GM23338 (cell line): ENCODE measurements at places on chromosomes 6 and 20.

DNA sequence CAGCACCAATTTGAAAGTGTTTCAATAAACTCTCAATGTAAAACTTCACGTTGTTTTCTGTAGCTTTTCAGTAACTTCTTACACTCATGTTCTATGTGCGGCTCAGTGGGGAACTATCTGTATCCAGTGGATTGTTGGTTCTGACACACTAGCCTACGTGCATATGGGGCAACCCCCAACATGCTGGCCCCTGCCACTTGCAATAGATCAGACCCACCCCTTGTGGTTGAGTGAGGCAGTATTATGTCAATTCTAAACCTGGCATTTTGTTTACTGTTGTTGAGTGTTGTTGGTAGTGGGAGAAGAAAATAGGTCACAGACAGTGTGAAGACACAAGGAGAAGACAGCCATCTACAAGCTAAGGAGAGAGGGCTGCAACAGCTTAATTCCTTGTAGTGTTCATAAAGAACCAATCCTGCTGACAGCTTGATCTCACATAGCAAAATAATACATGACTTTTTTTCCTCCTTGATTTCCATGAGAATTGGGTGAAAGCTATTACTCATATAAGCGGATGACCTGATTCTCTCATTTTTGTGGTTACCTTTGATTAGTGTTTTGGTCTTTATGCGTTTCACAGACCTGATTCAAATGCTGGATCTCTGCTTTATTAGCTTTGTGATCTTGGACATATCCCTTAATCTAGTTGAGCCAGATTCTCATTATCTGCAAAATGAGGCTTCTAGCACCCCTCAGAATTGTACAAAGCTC, 320.4 kb downstream of the LAMA2 start:
- DNase-seq, result no peak

DNA sequence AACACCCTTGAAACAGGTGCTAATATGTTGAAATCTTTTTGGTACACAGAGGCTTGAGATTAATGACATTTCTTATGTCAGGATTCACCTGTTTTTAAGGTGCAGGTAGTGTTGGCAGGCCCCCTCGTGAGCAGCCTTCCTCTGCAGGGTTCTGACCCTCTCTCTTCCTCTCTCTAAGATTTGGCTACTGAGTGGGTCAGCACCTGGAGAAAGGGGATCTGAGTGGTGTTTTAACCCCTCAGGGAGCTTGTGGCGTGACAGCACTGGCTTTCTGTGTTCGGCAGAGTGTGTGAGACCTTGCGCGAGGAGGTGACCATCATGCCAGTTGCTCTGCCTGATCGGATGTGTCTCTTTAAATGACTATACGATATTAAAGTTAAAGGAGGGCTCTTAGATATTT, 37.1 kb downstream of the HIVEP1 start:
- DNase-seq, result no peak

GRCh38 chr20:21615617-21616080, 89.8 kb upstream of the PAX1 start:
- peak; percentile 81 for DNase-seq

DNA sequence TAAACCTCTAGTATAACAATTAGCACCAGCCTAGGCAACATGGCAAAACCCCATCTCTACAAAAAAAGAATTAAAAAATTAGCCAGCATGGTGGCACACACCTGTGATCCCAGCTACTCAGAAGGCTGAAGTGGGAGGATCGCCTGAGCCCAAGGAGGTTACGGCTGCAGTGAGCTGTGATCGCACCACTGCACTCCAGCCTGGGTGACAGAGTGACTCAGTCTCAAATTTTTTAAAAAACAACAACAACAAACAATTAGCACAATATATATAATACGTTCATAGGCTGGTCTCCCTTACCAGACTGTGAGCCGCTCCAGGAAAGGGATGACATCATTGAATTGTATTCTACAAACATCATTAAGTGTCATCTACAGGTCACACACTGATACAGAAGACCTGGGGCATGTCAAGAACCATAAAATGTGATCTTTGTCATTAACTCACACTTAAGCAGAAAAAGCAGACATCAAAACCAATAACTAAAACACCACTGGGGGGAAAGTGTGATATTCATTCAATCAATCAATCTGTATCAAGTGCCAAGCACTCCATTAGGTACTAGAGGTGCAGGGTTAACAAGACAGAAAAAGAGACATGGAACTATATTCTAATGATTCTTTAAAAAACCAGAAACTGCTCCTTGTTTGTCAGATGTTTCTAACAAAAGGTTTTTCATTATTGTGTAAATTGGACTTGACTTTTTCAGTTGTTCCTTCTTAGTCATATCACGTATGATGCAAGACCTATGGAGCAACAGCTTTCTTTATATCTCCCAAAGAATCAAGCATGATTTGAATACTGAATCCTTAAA, 17.8 kb downstream of the MAP3K5 start:
- no peak for DNase-seq

GRCh38 chr6:152176268-152176667, 368.8 kb downstream of the ESR1 start:
- no peak for DNase-seq

- DNase-seq, result no peak
Observed at GRCh38 chr6:136114661-136115060, 135.4 kb downstream of the MTFR2 start.

GRCh38 chr6:130933712-130934200, 106.5 kb downstream of the SMLR1 start:
- peak; percentile 43 for DNase-seq

GRCh38 chr6:81309811-81310210, 442.7 kb downstream of the TENT5A start:
- no peak for DNase-seq

GRCh38 chr6:36414481-36414880, 27.0 kb upstream of the ETV7 start:
- DNase-seq, result no peak

- peak; percentile 76 for DNase-seq
Observed at GRCh38 chr6:43771858-43772680, 2.1 kb downstream of the VEGFA start.

DNA sequence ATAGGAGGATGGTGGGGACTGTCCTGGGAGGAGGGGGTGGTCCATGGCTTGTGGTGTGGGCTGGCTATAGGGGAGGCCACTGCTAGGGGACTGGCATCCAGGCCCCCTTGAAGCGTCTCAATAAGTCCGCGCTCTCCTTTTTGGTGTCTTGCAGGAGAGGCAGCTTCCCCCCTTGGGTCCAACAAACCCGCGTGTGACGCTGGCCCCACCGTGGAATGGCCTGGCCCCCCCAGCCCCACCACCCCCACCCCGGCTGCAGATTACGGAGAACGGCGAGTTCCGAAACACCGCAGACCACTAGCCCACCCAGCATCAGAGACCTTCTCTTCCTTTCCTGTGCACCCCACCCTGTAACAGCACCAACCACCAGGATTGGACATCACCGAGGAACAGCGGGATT, 2.8 kb upstream of the ZBTB9 start:
- DNase-seq, result no peak

DNA sequence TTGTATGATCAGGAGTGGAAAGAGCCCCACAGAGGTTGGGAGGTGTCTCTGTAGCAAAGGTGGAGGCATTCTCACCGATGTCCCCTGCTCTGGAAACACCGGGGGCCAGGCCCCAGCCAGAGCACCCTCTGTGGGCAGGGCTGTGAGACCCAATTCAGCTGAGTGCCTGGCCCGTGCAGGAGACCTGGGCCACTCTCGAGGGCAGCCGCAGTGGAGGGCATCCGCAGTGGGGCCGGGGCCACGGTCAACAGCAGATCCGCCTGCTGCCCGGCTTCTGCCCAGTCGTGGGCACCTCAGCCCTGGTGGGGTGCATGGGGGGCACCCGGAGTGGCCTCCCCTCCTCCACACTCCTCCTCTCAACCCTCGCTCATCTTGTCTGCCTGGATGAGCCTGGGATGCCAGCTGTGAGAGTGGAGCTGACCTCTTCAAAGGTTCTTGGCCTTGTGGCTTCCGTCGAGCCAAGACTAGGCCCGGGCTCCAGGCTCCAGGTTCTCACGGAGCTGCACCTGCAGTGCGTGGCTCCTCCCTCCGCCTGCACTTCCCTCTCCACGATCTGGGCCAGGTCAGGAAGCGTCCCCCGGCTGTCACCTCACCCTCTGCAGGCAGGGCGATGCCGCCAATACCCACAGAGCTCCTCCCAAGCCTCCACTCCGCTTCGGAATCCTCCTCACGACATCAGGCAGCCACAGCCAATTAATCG, 134.8 kb downstream of the TAF4 start:
- no peak for DNase-seq

DNA sequence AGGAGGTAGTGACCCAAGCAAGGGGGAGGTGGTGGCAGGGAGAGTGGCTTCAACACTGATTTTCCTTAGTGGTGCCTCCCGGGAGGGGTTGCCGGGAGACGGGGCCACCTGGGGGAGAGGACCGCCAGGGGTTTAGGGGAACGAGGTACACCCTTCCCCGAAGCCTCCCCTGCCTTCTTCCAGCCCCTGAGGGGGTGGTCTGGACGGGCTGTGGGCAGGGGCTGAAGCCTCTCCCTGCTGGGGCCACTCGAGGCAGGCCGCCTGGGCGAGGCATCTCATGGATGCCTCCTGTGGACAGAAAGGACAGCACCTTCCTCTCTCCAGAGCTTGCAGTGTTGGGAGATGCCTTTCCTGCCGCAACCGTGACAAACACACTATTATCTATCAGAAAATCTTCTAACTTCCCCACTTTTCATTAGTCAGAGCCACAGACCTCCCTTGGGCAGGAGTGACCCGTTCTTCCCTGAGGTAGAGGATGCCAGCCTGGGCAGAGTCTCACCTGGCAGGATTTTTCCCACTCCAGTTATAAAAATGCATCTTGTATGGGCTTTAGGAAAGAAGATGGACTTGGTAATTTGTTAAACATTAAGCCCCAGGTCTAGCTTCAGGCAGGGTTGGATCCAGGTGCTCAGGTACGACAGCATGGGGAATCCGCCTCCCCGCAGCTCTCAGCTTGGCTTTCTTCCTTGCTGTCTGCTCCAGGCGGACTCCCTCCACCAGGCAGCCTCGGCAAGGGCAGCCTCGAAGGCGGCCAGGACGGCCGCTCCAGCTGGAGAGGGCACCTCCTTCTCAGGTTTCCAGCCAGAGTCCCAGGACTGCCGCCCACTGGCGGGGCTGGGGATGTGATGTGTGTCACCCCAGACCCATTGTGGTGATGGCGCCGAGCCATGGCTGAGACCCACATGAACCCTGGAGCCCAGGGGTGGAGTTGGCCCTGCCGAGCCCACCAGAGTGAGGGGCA, 11.0 kb downstream of the HRH3 start:
- DNase-seq, result peak; percentile 76

- peak; percentile 77 for DNase-seq
Observed at GRCh38 chr6:157322792-157323254, 496 bp downstream of the TMEM242 start.

DNA sequence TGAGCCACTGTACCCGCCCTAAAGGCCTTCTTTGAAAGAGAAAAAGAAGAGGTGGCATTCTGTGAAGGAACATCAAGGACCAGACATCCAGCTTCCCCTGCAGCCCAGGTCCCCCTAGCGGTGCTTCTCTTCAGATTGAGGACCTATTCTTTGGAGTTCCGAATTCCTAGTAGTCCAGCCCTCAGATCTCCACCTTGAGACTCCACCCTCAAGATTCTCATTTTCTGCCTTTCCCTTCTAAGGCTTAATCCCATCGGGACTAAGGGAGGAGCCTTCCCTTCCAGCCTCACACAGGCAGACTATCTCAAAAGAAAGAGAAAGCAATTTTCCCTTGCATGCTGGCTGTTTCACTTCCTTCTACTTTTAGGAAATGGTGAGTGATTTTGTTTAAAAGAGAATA, 32.5 kb downstream of the MUC22 start:
- peak; percentile 88 for DNase-seq

GRCh38 chr6:154134471-154135147, 95.6 kb downstream of the OPRM1 start:
- no peak for DNase-seq

- DNase-seq, result no peak
Observed at GRCh38 chr20:38231531-38232121, 28.9 kb downstream of the KIAA1755 start.

DNA sequence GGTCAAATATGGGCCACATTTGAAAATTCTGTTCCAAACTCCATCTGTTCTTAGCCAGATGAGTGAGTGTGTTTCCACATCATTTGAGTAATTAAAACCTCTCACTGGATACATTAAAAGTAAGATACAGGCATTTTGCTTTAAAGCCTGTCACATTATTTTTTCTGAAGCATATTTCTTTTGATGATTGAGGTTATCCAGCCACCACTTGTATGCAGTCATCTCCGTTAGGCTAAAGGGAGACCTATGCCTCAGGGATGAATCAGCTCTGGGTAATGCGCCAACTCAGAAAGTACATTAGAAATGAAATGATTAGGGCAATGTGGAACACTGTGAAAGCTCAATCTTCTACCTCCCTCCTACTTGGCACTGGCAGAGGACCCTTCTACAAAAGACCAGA, 90.7 kb downstream of the SNAP25 start:
- DNase-seq, result no peak

DNA sequence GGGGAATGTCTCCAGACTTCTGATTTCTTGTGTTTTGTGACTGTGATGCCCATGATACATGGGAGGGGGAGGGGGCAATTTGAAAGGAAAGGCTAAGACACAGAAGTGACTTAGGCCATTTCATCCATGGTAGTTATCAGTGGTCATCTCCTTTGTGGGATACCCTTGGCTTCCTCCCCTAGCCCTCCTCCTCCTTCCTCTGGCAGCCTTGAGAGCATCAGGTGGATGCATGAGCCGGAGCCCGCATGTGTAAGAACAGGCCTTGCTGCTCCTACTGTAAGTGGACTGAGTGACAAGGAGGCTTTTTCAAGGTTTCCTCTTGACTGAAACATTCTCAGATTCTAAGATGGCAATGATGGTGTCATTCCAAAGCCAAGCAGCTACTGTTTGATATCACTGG, 874 bp downstream of the CD83 start:
- DNase-seq, result no peak

- no peak for DNase-seq
Observed at GRCh38 chr6:37099442-37099841, 70.5 kb upstream of the PIM1 start.
